ENCODE measurements at places on chromosomes 6 and 20.

DNA sequence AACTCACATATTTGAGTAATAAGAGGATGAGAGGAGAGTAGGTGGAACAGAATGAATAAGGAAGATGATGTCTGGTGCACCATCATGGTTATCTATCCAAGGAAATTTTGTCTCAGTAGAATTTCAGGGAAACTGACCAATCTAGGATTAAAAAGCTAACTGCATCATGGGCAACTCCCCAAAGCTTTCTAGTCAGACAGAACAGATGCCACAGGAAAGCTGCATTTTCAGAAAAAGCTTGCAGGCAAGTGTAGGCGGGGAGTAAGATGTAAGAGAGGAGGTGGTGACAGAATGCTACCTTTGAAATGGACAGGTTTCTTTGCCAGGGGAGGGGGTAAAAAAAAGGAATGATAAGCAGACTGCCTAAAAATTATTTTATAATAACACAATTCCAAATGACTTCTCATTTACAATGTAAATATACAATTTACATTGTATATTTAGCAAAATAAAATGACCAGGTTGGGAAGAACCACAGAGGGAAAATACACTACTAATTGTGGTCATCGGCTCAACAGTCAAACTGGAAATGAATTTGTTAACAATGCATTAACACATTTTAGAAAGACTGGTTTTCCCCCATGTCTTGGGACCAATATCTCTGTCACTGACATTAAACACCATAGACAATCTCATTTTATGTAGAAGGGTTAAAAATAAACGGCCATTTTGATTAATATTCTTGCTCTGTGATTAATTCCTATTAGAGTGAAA is 15.1 kb downstream of the NHSL1 start:
- no peak for DNase-seq

DNA sequence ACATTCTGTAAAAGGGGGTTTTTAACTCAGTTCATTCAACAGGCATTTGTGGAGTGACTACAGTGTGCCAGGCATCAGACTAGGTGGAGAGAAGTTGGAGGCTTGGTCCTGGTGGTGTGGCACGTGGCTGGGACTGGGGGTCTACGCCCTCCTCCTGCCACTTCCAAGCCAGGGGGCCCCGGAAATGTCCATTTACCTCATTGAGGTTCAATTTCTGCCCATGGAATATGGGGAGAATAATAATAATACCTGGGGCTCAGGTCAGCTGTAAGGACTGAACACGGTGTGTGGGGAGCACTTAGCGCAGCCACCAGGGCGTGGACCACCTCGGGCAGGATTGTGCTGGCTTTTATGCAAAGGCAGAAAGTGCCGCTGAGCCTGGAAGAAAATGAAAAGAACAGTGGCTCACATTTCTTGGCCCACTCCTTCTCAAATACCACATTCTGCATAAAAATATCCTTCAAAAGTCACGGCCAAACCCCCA is 229.4 kb downstream of the ANKRD60 start:
- no peak for DNase-seq

- DNase-seq: no peak
Measured at GRCh38 chr6:143405373-143406154, 44.9 kb downstream of the ADAT2 start.

- no peak for DNase-seq
Measured at GRCh38 chr6:41053041-41053440, at the start of gene APOBEC2. TSS of gene APOBEC2 (plus strand) at chr6:41053202. CDS start at chr6:41053348, 146 bp downstream.

GRCh38 chr6:130796313-130796905 is 30.8 kb upstream of the SMLR1 start:
- DNase-seq: no peak

DNA sequence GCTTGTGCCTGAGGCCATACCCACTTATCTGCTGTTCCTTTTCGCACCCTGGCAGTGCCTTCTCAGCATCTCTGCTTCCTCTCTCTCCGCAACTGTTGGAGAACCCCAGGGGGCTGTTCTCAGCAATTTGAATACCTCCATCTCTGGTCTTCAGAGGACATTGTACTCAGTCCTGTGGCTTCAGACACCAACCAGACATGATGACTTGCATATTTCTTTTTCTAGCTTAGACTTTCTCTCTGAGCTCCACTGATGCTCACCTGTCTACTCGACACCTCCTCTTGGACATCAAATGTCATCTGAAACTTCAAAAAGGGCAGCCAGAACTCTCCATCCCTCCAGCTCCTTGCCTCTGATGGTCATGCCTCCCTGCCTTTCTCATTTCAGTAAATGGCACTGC is 18.9 kb upstream of the KCNK16 start:
- DNase-seq: no peak

DNA sequence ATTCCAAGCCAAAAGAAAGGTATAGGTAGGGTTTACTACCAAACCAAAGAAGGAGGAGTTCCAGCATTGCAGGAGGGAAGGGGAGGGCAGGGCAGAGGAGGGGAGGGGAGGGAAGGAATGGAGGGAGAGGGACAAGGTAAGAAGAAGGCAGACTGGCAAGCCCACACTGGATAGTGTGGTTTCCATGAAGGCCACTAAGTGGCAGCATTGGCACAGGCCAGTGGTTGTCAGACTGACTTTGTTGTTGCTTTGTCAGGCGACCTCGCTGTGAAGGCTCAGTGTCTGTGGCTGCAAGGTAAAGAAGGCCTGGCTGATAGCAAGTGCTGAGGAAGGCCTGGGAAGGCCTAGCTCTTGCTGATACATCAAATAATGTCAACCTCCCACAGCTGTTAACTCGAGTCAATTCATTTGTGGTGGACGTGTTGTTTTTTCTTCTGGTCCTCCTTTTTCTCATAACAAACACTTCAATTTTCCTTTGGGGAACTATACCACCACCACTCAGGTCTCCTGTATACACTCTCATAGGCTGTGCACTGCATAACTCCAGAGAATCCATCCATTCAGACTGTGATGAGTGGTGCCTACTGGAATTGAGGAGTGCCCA is 7.7 kb upstream of the ZNF334 start:
- DNase-seq: peak; percentile 69

GRCh38 chr20:52593654-52594053 is 378.5 kb upstream of the TSHZ2 start:
- no peak for DNase-seq

DNA sequence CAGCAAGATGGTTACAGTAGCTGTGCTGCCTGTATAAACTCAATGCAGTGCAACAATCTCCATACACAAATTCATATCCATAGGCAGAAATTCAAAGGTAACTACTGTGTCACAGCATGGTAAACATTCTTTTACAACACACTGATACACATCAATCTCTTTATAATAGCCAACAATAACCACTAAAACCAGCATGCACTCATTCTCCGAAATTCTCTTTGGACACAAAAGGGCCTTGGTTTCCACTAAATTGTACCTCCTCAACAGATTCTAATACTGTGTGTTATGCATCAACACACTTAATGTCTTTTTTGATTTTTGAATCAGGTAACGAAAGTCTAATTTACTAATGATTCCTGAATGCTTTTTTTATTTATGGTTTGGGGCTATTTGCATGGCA is 1323.7 kb downstream of the GRIK2 start:
- DNase-seq: no peak

DNA sequence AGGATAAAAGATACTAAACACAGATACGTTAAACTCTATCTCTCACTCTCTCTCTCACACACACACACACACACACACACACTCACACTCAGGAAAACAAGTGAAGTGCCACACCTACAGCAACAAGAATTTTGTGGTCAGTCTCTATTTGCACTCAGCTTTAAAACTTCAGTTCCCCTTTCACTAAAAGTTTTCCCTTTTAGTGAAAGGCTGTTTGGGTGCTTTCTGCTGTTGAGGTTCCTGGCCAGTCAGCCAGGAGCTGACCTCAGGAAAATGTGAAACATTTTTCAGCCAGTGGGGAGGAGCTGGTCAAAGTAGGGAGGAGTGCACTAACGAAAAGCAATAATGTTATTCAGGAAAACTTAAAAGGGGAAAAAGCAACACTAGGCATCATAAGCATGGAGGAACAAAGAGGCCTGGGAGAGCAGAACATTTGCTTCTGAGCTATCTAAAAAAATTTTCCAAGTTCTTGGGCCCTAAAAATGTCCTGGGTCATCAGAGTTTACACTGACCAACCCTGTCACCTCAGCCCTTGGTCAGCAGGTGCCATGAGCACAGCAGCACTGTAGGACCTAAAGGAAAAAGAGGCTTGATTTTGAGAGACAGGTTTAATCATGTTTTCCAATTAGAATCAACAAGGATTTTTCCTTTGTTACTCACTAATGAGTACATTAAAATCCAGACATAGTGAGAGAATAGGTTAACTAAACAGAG is 30.7 kb upstream of the NT5E start:
- DNase-seq: no peak

GRCh38 chr6:14851281-14851680 is 394.6 kb upstream of the JARID2 start:
- no peak for DNase-seq

GRCh38 chr6:149510793-149511512 is 26.1 kb upstream of the ZC3H12D start:
- DNase-seq: no peak

- DNase-seq: peak; percentile 51
Measured at GRCh38 chr6:137944793-137945498, 77.9 kb downstream of the TNFAIP3 start.

Data from kidney capillary endothelial cell (primary cell).